IPS DF 19.7 (cell line): ENCODE measurements at places on chromosomes 3 and 15.

DNA sequence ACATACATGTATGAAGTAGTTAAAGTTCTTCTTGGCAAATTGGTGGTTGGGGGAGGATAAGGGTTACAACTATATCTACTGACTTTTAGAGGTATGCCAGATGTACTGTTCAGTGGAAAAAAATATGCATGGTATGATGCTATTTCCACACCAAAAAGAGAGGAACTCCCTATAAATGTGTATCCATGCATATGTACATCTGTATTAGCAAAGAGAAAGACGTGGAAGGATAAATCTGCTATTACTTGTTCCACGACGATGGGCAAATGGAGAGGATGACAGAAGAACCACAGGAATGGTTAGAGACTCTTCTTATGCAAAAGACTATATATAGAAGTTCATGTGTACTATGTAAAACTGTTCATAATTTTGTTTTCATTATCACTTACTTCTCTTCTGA is 197.6 kb downstream of the RORA start:
- DNase-seq: no peak

DNA sequence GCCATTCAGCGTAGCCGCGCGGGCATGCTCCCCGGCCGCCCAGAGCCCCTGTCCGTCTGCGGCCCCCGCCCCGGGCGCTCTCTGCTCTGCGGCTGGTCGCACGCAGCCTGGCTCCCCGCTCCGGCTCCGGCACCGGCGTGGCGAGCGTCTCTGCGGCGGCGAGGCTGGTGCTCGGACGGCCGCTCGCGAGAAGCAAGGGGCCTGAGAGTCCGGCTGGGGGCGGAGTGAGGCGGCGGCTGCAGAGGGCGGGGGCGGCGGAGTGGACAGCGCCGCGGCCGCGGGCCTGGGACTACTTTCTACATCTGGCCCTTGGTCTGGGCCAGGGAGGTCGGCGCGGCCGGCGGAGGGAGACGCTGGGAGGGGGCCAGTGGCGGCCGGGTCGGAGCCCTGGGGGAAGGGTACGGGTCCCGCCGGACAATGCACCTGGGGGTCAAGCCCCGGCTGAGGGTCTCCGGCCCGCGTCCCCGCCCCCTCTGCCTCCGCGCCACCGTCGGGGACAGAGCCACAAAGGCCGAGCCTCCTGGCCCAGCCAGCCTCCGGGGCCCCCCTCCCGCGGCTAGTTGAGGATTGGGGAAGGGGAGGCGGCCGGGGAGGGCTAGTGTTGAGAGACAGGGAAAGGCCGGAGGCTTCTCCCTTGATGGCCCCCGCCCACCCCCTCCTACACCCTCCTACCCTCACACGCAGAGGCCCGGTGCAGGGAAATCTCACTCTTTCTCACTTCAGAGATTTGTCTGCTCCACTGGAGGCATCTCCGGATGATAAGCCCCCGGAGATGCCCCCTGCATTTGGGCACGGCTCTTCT is at the start of gene PRTG:
Gene PRTG (minus strand): TSS at position 226 of the 802 bp plus-strand sequence. CDS start 221 bp downstream, at position 5.
- DNase-seq: no peak

GRCh38 chr3:13828501-13829265 is 51.2 kb downstream of the WNT7A start:
- no peak for DNase-seq

DNA sequence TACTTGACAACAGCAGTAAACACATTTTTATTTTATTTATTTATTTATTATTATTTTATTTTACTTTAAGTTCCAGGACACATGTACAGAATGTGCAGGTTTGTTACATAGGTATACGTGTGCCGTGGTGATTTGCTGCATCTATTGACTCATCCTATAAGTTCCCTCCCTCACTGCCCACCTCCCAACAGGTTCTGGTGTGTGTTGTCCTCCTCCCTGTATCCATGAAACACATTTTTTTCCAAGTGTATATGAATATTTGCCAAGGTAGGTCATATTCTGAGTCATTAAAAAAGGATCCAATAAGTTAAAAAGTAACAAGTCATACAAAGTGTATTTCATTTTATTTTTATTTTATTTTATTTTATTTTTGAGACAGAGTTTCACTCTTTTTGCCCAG is 567.3 kb upstream of the KCNMB2 start:
- no peak for DNase-seq

DNA sequence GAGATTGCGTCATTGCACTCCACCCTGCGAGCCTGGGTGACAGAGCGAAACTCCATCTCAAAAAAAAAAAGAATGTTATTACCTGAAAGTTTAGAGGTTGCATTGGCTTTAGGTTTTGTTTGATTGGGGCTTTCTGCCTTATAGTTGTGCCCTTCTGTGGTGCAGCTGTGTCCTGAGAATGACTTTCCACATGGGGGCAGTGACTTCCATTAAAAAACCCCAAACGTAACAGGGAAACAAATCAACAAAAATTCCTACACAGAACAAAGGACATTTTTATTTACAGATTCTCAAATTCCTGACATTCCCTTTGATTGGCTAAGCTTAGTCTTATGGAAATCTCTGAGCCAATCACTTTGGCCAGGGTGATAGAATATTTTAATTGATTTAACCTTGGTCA is 154.1 kb upstream of the GPR149 start:
- peak; percentile 20 for DNase-seq

- DNase-seq: no peak
Measured at GRCh38 chr3:65627062-65627461, 411.7 kb downstream of the MAGI1 start.

DNA sequence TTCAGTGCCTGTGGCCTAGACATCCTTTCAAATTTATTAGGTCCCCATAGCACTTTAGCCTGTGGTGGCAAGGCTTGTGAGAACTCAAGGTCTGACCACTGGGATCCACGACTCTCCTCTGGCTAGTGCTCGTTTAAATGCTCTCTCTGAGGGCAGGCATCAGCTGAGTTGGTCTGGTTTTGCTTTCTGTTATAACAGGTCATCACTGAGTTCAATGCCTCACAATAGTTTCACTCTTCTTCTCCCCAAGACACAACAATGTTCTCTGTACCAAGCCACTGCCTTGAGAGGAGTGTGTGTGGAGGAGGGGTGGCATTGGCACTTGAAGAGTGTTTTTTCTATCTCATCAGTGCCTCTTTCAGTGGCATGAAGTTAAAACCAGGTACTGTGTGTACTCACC is 7.6 kb downstream of the OR5K4 start:
- DNase-seq: no peak
